ENCODE measurements at places on chromosomes 6 and 20.

DNA sequence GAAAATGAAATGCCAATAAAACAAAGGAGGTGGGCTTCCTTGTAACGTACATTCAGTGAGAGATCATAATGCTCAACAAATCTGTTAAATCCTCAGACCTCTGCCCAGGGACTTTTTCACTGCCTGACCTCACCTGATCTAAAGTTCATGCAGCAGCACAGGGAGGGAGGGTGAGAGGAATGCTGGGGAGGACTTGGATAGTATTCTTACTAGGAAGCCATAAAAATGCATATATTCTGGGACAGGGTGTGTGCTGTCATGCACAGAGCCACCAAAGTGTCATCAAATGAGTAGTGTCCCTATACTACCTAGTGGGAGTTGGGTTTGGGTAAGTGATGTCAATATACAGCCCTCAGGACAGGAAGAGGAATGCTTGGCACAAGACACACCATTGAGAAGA, 32.6 kb downstream of the CLIC5 start:
- DNase-seq, result no peak

GRCh38 chr20:61244213-61244612, 7.8 kb upstream of the CDH4 start:
- no peak for DNase-seq

DNA sequence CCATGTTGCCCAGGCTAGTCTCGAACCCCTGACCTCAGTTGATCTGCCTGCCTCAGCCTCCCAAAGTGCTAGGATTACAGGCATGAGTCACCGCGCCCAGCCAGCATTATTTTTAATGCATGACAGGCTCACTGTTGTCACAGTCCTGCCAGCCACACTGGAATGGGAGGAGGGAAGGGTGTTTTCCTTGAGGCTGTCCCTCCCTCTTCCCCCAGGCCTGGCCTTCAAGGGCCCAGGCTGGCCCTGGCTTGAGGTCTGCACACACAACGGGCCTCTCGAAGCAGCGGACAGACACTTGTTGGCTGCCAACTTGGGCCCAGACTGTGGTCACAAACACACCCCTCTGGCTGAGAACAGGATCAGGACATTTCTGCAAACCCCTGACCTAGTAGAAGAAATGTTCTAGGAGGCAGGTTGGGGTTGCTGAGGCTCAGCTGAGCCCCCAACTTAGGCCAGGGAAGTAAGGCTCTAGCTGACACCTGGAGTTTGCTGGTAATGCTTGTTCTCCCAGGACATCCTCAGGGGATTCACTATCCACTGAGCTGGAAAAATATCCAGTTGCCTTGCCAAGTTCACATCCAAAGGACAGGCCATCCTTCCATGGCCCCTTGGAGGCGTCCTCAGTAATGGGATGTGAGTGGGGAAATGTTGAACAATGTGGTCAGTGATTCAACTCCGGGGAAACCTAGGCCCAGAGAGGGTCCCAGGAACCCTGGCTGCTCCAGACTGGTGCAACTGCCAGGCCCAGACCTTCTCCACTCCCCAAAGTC, 9.9 kb downstream of the SNTA1 start:
- no peak for DNase-seq

DNA sequence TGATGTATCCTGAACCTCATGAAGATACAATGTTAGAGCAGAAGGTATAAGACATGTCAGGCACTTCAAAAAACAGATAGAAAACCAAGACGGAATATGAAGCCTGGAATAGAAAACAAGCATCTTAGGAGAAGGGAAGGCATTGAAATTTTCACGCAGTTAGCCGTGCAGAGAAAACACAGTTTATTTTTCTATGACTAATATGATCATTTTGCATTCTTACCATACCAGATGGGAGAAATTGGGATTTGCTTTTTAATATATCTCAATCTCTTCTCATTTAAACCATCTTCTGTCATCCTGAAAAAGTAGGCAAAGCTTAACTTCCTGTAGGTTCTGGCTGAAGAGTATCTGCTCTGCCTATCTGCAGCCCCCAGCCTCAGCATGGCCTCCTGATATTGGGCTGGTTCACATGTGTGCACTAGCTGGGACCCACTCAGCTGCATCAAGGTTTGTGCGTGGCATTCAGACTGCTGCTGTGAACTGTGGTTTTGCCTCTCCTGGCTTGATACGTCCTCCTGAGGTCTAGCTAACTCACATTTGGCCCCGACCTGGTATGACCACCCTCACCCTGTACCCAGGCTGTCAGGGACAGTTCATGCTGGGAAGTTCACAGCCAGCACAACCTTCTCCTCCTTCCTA, 392.5 kb upstream of the SASH1 start:
- DNase-seq, result no peak

DNA sequence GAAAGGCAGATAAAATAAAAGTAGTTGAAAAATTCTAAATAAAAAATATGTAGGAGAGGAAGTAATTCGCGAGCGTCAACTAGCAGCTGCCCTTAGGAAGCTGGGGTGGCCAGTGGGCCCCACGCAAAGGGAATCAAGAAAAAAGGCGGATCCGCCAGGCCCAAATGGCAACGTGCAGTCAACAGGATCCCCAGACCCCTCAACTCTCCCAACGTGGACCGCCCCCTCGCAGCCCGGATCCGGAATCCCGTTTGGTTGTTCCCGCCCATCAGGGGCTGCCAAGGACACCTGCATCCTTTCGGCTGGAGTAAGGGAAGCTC, 296 bp downstream of the DZANK1 start:
- DNase-seq, result no peak

DNA sequence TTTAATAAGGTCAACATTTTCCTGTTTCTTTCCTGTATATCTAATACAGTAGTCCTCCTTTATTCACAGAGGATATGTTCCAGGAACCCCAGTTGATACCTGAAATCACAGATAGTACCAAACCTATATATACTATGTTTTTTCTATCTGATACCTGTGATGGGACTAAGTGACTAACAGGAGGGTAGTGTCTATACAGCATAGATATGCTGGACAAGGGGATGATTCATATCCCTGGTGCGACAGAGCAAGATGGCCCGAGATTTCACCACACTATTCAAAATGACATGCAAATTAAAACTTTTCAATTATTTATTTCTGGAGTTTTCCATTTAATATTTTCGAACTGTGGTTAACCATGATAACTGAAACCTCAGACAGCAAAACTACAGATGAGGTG, 281.1 kb downstream of the LAMA2 start:
- DNase-seq, result no peak

- no peak for DNase-seq
Observed at GRCh38 chr20:17971300-17972013, 2.6 kb downstream of the MGME1 start.

DNA sequence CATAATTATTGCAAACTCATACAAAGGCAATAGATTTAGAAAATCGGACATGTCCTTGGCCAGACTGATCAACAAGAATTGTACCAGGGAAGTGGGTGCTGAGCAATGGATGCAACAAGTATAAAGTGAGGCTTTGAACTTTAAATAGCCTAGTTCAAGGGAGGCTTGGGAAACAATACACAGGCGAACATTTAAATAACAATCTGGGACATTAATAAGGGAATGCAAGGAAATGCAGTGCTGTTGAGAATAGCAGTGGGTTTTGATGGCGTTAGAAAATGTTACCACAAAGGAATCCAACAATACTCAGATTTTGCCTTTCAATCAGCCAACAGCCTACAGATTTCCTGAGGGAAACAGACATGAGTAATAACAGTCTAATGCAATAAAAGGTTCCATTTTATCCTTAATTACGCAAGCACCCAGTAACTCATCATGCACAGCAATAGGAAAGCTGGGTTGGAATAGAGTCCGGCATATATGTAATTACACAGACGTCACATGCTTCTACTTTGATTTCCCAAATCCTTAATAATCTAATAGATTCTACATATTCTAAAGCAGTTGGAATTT, 134.6 kb downstream of the PHACTR1 start:
- DNase-seq, result no peak

GRCh38 chr6:107646176-107646575, 156.3 kb downstream of the SOBP start:
- no peak for DNase-seq

DNA sequence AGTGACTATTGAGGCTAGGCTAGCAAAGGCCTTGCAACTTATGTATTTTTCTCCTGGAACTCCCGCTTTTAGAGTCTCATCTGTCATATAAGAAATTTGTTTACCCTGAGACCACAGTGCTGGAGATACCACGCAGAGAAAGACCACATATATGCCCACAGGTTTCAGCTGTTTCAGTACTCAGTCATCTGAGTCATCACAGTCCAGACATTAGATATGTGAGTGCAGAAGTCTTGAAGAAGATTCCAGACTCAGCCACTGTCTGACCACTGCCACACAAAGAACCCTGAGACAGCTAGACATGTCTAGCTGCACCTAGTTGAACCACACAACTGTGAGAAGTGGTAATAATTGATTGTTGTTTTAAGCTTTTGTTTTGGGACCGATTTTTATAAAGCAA, 648.3 kb downstream of the EPM2A start:
- no peak for DNase-seq

DNA sequence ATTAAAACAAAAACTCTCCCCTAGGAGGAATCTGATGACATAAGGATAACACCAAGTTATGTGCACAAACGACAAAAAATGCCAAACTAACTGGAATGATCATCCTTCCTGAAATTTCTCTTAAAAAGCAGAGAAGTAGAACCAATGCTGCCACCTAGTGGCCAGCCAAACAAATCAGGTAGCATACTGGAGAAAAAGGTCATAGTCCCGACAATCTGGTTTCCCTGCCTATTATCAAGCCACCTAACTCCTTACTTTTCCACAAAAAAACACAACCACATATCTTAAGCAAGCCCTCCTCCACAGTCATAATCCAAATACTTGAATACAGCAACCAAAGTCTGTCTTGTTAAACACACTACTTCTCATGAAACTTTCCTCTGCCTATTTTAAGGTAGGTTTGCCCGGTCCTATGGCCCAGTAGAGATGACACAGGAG, 5.3 kb downstream of the OARD1 start:
- peak; percentile 74 for DNase-seq

- DNase-seq, result no peak
Observed at GRCh38 chr6:21404577-21404976, 189.0 kb upstream of the SOX4 start.

- no peak for DNase-seq
Observed at GRCh38 chr6:149871182-149871581, 7.0 kb upstream of the LRP11 start.

DNA sequence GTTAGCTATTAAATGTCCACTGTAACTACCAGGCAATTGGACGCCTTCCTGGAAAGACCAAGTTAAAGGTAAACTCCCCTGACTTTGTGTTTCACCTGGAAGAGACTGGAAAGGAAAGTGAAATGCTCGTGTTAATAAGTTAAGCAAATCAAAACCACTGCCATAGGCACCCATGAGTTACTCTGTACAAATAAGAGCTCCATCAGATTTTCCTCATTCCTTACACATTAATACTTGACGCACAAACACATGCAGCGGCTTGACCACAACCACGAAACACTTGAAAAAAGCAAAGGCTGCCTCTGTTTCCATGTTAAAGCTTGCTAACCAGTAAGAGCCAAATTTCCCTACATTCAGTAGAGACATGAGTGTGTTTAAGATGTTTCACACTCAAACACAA, 19.8 kb downstream of the GCM1 start:
- no peak for DNase-seq

DNA sequence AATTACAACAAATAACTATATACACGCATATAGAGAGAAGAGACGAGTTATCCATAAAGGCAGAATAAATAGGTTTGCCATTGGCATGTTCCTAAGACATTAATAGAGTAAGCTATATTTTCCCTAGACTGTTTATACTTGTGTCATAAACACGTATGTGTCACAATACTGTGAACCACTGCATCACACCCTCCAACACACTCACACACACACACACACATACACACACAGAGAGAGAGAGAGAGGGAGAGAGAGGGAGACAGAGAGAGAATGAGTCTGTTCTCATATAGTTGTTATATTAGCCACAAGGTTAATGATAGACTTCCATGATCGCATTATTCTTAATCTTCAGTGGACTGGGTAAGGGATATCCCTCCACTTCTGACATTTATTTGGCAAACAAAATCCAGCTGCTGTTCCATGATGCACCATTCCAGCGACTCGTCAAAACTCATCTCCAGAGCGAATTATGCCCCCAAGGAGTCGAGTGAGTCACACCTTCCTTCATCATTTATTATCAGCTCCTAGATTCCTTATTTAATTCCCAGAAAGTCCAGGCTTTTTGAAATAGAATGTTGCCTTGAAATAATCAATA, 82.8 kb upstream of the HIVEP1 start:
- no peak for DNase-seq

DNA sequence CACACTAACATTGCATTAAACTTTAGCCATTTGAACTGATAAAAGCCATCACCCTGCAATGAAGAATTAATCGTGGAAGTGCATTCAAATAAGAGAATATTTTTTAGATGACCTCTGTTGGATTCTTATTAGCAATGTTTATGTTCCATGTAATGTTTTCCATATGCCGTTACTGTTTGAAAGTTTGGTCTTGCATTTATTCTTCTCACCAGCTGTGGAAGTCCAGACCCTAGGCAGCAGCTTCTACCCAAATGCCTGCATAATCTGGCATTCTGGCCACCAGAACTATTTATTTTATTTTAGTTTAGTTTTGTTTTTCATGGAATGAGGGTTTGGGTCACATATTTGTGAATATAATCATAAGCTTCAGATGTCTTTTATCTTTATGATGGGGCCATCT, 140.4 kb downstream of the SAMD5 start:
- DNase-seq, result no peak

DNA sequence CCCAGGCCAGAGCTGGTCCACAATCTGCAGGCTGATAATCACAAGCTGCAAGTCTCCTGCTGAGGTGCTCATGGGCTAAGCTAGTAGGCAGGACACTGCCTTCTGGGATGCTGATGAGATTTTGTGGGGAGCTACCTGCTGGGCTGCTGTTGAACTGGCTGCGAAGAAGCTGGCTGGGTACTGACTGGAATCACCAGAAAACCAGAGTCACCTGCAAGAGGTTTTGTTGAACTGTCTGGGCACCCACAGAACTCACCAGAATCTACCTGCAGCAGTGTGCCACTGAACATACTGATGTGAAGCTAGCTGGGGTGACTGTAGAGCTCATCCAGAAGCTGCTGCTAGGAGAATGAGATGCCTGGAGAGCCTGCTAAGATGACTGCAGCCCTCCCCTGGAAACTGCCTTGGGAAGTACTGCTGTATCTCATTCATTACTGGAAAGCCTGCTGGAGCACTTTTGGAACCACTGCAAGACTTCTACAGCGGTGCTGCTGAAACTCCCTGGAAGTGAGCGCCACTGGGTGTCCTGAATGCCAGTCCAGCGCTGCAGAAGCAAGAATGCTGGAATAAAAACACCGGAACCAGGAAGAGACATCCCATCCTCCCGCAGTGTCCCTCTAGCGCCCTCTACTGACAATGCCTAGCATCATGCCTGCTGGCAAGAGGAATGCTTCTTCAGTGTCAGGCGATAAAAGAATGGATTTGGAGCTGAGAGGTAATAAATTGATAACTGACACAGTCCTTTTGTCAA, 64.9 kb upstream of the ARHGAP18 start:
- DNase-seq, result peak; percentile 55

GRCh38 chr20:51594236-51595057, 51.9 kb upstream of the NFATC2 start:
- DNase-seq, result no peak

- DNase-seq, result no peak
Observed at GRCh38 chr6:470901-471448, 79.4 kb downstream of the IRF4 start.

- DNase-seq, result no peak
Observed at GRCh38 chr6:154441995-154442310, 68.5 kb downstream of the CNKSR3 start.

Data from activated CD4-positive, alpha-beta T cell treated with anti-CD3 and anti-CD28 coated beads, Interleukin-2, amount 10 ng/mL, durations not matched to agents 7 days and 5 days (primary cell).